ENCODE measurements at places on chromosomes 16 and 17.

DNA sequence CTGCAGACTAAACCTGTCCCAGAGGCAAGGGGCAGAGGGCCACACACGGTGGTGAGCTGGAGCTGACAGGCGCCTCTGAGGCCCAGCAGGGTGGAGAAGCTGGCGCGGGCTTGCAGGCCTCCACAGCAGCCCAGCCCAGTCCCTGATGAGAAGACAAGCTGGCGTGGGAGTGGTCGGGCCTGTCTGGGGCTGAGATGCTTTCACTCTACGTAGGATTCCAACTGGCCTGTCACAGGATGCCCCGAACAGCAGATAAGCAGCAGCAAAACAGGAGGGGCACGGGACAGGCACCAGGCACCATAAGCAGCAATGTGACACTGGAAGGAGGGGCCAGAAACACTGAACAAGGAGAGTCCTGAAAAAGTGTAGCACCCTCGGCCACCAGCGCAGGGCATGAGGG is 40.1 kb downstream of the PEMT start:
- DNase-seq, result no peak

DNA sequence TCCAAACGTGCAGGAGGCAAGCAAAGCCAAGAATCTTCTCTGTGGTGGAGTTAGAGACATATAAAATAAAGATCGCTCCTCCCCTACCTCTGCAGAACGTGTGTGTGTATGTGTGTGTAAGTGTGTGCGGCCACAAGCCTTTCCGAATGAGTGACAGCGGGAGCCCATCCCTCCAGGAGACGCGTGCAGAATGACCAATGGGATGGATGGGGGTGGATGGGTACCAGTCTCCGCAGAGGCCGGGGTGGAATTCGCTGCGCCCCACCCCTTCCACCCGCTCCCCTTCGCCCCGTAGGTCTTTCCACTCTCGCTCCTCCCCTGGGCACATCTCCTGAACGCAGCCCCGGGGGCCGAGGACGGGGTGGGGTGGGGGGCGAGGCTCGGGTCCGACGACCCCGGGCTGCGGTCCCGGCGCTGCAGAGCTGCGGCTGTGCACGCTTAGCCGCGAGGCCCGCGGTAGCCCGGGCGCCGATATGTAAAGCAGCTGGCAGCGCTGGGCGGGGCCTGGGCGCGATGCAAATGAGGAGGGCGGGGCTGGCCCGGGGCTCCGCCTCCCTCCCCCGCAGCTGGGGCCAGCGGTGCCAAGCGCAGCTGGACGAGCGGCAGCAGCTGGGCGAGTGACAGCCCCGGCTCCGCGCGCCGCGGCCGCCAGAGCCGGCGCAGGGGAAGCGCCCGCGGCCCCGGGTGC is at the start of gene PRKCB:
TSS of gene PRKCB (plus strand) at position 594 of the 688 bp plus-strand sequence.
- no peak for DNase-seq

DNA sequence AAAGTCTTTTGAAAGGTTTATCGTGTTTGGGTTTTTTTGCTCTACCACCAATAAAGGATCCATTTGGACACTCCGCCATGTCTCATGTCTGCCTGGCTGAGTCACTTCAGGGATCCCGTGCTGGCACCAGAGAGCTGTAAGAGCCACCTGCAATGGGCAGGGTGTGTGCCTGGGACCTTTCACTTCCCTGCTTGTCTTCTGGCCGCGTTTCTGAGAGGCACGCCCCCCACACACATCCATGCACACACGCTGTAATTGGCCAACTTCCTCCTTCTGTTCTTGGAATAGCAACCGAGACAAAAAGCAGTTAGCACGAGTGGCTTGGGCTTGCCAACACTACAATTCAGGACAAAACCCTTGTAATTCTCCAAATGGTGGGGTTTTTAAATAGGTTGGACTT is 9.8 kb upstream of the SOST start:
- no peak for DNase-seq

DNA sequence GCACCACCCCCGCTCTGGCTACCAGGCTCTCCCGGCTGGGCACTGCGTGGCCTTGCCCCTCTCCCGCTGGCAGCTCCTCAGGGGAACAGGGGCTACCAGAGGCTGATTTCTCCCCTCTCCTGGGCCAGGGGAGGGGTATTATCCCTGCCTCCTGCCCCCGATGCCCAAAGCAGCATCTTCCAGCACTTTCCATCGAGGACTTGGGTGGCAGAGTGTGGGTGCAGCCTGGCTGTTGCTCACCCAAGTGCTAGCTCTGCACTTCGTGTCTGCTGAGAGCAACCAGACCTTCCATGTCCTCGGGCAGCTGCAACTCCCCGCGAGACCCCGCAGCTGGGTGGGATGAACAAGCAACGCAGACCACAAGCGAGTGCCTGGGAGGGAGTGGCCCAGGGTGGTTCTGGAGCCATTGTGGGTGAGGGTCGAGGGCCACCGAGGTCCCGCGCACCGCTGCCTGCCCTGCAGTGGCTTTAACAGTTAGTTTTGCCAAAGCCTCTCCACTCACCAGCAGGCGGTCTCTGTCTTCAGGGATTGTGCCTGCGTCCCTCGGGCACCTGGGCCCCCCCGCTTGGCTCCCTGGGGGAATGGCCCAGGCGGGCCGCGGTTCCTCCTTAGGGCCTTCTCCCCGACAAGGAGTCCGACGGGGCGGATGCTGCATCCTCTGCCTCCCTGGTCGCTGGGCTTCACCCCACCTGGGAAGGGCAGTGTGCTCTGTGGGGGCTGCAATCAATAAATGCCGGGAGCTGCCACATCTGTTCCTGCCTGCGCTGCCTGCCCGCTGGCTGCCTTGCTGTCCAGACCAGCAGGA is 8.4 kb downstream of the SLC25A10 start:
- DNase-seq, result no peak

DNA sequence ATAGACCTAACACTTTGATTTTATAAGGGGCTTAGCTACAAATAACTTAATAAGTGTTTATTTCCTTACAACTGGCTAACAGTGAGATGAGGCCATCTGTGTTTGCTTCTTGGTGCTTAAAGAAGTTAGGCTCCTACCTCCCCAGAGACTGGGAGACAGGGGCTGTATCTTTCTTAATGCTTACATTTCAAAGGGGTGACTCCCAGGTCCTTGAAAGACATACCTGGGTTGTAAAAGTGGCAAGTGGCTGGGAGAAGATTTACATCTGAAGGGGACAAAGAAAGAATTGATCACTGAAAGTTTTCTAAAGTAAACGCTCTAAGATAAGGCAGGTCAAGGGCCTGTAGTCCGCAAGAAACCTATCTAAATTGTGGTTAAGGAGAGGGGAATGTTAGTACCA is 196.8 kb downstream of the CNTNAP4 start:
- no peak for DNase-seq

DNA sequence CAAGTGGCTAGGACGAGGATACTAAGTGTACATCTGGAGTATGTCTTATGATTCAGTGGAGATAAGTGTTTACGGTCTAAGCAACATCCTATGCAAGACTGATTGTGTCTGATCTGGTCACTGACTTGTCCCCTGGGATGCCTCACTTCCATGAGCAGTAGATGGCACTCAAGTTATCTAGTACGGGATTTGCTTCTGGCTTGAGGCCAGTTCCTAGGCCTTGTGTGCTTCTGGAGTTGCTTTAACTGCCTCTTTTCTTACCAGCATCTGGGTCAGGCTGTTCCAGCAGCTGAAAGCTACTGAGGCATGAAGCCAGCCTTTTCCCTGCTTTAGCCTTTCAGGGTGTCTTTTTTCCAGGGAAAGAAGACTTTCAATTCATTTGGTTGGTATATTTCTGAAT is 23.0 kb downstream of the SUPT6H start:
- DNase-seq, result no peak

DNA sequence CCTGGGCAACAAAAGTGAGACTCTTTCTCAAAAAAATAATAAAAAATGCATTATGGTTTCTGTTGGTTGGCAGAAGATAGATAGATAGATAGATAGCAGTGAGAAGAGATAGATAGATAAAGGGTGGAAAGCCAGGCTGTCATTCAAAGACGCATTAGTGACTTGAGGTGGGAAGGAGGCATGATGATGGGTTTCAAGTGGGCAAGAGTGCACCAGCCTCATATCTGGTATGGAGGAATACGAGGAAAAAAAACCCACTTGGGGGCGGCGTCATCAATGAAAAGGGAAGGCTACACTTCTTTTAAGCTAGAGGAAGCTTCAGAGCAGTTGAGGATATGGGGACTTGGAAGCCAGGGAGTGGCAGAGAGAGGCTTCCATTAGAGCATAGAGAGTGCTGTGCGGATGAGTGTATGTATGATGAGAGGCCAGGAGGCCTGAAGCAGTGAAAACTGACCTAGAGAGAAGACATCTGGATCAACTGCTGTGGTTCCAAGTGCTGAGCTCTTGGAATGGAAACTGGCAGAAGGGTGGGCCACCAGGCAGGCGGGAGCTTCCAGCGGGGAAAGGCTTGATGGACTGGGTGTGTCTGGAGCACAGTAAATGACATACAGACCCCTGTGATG is 31.8 kb downstream of the CEP95 start:
- no peak for DNase-seq

DNA sequence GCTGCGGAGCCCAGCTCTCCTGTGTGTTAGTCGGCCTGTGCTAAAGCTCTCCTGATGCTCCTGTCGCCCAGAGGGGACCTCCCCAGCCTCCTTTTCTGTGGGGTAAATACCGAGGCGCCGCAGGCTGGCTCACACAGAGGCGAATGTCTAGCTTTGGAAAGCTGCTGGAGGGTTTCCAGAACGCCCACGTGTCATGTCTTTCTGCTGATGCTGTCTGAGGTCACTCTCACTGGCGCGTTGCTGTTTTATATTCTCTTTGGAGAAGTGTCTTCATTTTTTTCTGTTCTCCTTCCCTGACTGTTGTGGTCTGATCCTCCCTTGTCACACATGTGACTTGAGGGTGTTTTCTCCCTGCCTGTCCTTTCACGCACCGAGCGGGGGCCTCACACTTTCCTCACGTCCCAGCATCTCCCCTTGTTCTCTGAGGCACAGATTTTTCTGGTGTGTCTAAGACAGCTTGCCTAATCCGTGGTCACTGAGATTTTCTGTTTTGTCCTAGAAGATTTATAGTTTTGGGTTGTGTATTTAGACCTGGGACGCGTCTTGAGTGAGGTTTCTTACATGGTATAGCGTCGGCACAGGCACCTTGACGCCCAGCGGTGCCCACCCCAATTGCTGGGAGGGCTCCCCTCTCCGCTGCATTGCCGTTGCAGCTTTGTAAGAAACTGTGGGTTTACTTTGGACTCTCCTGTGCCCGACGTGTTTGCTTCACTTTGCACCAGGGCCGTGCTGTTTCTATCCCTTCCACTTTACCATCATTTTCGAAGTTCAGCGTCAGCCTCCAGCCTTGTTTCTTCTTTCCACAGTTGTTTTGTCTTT is 92.1 kb upstream of the ZNF750 start:
- DNase-seq, result no peak

DNA sequence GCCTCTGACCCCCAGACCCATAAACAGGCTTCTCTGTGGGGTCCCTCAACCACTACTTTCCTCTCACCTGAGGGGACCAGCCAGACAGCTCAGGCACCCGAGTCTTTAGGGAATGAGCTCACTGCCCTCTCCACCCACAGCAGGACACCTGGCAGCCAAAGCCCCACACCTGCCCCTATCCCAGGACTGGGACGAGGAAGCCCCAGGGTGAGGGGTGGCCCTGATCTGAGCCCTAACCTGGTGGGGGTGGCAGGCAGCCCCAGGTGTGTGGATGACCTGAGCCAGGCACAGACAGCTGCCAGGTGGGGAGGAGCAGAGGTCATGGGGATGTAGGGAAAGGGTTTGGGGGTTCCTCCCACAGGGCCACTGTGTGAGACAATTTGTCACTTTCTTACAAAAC is 1.7 kb upstream of the TEX19 start:
- DNase-seq, result no peak

DNA sequence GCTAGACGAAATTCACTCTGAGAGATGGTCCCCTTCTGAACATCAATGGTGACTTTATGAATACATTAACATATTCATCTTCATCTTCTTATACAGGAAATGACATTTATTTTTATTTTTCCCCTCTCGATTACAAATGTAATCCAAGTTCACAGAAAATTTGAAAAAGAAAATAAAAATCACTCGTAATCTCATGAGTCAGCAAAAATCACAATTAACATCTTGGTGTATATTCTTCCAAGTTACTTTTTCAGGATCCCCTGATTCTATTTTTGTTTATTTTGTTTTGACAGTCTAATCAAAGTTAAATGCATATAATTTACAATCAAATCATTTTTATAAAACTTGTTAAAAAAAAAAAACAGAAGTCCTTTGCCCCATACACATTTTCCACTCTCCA is 27.6 kb downstream of the C16orf87 start:
- no peak for DNase-seq

- no peak for DNase-seq
These were observed 12.6 kb downstream of the MAP3K3 start for GRCh38 chr17:63634816-63635215.

DNA sequence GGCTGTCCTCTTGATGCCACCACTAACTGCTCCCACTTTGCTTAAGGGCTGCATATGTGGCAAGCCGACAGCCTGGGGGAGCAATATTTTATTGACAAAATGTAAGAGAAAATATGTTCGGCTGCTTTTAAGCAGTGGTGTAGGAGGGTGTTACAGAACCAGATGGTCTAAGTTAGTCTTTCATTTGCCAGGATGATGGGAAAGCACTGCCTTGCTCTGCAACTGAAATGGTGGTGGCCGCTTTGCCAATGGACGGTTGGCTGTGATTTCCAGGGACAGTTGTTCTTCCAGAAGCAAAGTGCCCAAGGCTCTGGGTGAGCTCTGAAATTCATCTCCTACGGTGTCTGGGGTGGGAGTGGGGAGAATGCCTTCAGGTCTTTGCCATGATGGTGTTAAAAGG is 469.3 kb downstream of the TOX3 start:
- DNase-seq, result no peak

DNA sequence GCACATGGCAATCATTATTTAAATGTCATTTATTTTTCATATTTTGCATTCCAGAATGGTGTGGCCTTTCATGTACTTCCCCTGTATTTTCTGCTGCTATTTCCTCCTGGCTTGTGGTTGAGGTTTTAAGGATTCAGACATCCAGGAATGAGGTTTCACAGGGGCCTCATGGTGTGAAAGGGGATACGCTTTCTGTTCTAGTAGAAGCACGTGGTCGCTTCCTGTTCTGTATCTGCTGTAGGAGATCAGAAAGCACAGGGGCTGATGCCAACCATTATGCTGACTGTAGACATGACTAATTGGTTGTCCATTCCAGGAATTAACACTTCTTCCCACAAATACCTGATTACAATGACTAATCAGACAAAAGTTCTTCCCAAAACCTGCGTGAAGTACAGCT is 405.9 kb downstream of the SHISA9 start:
- peak; percentile 12 for DNase-seq

GRCh38 chr16:88778271-88778525 is 6.8 kb downstream of the PIEZO1 start:
- DNase-seq, result no peak

- no peak for DNase-seq
These were observed at the start of gene HOXB9 for GRCh38 chr17:48626245-48627117. TSS of gene HOXB9 (minus strand) at chr17:48626358. CDS start at chr17:48626269, 89 bp downstream.

DNA sequence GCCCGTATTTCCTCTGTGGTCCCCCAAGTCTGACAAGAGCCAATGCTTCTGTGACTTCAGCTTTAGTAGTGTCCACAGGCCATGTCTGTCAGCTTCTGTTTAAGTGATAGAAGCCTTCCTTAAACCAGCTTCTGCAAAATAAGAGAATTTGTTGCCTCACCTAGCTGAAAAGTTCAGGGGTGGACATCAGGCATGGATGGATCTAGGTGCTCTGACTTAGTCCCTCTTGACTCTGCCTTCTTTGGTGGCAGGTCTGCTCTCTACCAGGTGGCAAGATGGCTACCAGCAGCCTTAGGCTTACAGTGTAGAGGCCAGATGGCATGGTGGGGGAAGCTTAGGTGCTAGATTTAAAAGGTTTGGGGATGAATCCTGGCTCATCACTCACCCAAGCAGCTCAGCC is 33.7 kb downstream of the KATNIP start:
- DNase-seq, result no peak

Data from NCI-H2107 (cell line).